ENCODE measurements at places on chromosomes 3 and 15.

GRCh38 chr15:101296418-101297405 is 1.7 kb upstream of the SNRPA1 start:
- DNase-seq: peak; percentile 86

DNA sequence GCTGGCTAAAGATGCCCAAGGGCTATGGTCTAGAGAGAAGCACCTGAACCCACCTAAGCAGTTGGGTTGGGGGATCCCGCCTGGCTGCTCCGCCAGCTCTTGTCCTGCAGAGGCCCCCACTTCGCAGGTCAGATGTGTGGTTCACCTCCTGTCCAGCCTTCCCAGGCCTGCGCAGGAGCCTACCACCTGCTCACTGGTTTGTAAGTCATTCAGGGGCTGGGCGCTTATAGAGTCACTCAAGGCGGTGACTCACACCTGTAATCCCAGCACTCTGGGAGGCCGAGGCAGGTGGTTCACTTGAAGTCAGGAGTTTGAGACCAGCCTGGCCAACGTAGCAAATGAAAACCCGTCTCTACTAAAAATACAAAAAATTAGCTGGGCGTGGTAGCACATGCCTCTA is 3.9 kb upstream of the FURIN start:
- DNase-seq: no peak

DNA sequence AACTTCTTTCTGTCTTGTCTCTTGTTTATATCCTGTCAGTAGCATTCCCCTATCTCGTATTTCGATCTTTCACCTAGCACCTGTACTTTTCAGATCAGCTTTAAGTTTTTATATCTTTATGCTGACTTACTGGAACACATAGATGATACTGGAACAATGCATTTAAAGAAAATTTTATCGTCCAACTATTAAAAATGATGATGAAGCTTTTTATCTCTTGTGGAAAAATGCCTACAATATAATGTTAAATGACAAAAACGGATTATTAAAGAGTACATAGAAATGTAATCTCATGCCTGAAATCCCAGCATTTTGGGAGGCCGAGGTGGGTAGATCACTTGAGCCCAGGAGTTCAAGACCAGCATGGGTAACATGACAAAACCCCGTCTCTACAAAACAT is 139.5 kb downstream of the ZPLD1 start:
- no peak for DNase-seq

GRCh38 chr3:62922326-62922725 is 47.1 kb upstream of the CADPS start:
- DNase-seq: no peak

- DNase-seq: no peak
These were observed 76.4 kb downstream of the HES1 start for GRCh38 chr3:194212161-194212844.

GRCh38 chr15:92910451-92910850 is 10.3 kb downstream of the CHD2 start:
- no peak for DNase-seq

- no peak for DNase-seq
These were observed 8.4 kb downstream of the PIGB start for GRCh38 chr15:55327387-55327786.

- no peak for DNase-seq
These were observed 23.4 kb upstream of the CLK3 start for GRCh38 chr15:74592222-74592621.

- DNase-seq: no peak
These were observed 77.0 kb upstream of the UMPS start for GRCh38 chr3:124653071-124653796.

DNA sequence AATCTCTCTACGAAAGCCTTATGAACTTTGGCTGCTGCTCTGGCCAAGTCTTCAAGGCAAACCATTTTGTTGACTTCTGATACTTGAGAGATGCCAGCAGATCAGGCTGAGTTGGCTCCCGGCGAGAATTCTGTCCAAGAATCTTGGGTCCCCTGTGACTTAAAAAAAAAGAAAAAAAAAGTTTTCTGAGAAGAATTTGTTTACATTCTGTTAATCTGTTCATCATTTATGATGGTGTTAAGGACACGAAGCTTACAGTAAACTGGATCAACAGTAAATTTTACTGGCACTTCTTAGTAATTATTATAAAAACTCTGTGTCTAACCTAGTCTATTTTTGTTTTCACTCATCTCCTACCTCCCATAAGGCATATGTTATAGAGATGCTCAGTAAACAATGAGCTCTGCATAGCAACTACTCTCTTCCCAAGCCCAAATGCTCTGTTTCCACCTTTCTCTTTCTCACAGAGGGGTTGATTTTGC is 320.9 kb upstream of the RASGRP1 start:
- no peak for DNase-seq

- no peak for DNase-seq
These were observed 34.7 kb downstream of the AADACL2 start for GRCh38 chr3:151768393-151768930.

- peak; percentile 36 for DNase-seq
These were observed at the start of gene SIDT1 for GRCh38 chr3:113531826-113532697. TSS of gene SIDT1 (plus strand) at chr3:113532555. CDS start at chr3:113533022, 467 bp downstream.

DNA sequence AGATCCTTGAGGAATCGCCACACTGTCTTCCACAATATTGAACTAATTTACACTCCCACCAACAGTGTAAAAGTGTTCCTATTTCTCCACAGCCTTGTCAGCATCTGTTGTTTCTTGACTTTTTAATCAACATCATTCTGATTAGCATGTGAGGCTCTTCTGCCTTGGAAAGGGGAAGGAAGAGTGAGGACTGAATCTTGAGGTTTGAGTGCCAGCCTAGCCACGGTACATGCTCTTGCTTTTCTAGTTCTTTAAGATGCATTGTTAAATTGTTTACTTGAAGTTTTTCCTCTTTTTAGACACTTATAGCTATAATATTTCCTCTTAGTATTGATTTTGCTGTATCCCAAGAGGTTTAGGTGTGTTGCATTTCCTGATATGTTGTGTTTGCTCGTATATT is 596.1 kb downstream of the OTOL1 start:
- DNase-seq: no peak

DNA sequence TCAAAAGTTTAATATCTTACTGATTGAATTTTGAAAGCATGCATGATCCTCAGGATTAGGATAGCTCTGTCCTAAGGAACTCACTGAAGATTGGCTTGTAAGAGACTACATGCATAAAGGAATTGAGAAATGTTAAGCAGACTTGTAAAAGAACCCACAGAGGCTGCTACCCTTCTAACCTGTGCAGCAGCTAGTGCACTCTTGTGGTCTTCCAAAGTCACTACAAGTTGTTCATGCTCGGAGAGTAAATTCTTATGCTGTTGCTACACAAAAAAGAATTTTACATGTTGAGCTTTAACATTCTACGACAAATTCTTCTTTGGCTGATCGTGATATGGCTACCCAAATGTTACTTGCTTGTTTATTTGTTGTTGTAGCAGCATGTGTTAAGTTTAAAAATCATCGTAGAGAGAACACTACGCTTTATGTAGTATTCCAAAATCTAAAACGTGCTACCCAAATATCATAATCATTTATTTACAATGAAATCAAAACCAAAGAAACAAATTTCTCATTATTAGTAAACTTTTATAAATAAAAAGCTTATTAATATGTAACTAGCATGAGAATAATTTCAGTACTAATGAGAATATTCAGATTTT is 55.0 kb downstream of the GOLIM4 start:
- peak; percentile 39 for DNase-seq

GRCh38 chr3:65856907-65857306 is 181.8 kb downstream of the MAGI1 start:
- DNase-seq: no peak

DNA sequence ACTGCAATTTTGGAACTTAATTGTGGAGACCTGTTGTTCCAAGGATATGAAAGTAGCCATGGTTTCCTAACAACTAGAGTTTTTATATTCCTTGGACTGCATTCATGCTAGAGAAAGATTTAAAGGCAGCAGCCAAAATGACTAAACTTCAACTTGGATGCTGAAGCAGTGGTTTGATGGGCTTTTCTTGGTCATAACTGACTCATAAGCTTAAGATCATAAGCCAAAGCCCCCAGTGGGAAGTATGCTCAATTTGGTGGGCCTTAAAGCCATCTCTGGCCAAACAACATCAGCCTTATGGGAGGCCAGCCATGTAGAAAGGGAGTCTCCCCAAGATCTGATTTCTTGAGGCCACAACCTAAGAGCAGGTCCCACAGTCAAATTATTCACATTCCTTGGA is 80.2 kb downstream of the ZNF280D start:
- no peak for DNase-seq

DNA sequence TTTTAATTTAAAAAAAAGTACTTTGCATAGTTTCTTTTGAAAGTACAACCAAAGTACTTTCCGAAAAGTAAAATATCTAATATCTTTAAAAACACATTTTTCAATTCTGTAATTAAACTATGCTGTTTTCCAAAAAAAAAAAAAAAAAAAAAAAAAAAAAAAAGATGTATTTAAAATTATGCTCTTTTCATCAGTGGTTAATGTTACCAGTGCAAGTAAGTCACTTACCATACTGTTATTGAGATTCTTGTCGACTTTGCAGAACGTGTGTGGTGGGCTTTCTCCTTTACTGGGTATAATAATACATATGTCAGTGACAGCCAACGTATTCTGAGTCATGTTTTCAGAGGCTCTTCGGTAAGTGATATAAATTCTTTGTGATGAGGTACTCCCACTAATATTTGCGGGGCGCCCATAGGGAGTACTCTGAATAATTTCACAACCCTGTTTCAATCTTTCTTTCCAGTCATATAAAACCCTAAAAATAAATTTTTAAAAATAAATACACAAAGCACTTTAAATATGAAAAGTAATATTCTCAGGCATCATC is 39.9 kb downstream of the DENND4A start:
- DNase-seq: no peak

- no peak for DNase-seq
These were observed 871 bp downstream of the MAP1A start for GRCh38 chr15:43518197-43518761.

DNA sequence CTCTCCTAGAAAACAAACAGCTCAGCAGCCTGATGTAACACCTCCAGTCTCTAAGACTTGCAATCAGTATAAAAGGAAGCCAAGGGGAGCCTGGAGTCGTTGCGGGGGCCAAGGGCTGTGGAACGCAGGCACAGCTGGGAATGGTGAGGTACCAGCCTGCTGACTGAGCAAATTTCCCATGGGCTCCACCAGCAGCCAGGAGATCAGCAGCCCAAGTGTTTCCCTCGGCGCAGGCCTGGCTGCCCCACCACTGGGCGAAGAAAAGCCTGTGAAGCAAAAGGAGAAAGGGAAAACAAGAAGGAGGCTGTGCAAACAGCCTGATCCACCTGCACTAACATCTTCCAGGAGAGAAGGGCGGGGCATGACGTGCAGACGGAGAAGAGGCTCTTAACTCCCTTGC is 155.3 kb downstream of the SHQ1 start:
- no peak for DNase-seq

DNA sequence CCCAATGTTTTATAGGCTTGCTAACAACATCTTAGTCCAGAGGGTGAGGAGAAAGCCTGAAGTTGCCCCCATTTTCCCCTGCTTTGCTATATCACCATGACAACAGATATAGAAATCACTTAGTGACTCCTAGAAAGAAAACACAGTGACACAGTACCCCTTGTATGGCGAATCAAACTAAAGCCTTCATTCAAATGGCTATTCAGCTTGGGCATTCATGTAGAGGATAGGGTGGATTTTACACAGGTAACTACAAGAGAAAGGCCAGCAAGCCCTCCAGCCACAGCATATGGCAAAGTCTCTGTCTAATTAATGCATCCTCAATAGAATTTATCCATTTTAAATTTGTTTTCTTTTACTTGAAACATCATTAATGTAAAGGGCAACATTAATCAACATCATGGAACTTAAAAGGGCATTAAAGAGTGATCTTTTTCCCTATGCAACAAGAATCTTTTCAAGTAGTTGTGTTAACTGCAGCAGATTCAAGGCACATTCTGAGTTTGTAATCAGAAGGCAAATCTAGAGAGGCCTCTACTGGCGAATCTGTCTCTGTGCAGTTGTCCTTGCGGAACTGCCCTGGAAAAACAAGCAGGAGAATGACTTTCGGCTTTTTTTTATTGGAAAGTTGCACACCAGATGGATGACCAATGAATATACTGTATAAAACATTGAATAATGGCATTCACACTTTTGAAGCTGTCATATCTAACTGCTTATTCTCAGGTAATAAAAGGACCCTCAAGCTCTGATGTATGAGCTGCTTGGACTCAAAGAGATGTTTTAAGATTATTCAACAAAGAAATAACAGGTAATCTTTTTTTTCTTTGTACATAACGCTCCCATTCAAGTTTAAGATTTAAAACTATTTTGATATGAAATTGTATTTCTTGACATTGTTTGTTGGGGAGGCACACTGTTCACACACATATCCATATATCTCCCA is 621.7 kb upstream of the AGTR1 start:
- peak; percentile 5 for DNase-seq

GRCh38 chr3:126900859-126901540 is 81.9 kb upstream of the PLXNA1 start:
- DNase-seq: no peak

DNA sequence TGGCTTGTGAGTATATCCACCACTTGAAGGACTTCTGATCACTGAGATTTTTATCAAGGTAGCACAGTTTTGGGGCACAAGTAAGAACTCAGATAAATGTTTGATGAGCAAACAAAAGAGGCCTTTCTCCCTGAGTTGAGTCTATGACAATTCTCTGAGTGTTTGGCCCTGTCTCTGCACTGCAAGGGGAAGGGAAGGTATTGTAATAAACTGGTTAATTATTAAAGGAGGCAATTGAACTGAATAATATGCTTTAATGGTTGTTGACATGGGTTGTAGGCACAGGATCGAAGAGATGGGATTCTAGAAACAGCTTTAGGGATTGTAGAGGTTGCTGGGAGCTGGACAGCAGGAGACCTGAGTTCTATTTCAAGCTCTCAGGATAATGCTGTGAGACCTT is 95.0 kb upstream of the MRPL3 start:
- DNase-seq: no peak

- DNase-seq: no peak
These were observed 18.3 kb downstream of the XRN1 start for GRCh38 chr3:142429582-142429981.

- no peak for DNase-seq
These were observed 58.5 kb downstream of the ADAMTS7 start for GRCh38 chr15:78752492-78753358.

DNA sequence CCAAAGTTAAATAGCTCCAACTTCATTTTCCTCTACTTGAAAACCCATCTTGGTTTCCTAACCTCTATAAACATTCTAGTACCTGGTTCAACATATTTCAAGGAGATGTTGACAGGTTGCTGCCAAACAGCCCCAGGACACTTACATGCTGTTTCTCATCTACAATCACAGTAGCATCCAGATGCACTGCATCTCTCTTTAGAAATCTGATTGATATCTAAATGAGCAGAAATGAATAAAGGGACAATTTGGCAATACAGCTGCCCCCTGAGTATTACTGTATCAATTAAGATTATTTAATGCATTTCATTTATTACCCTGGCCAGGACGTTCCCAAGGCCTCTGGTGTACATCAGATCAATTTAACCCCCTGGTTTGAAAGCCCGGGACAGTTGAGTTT is 74.0 kb downstream of the SSR3 start:
- no peak for DNase-seq

Measured in foreskin keratinocyte (primary cell).